ENCODE measurements at places on chromosomes 16 and 17. TPM values are rescaled to one million over a fixed set of nuclear protein-coding genes. Genes with fewer than 3 reads are reported as not detected.

Gene AATK
- total RNA-seq, result 0.50 TPM

Gene CIBAR2
- not detected for total RNA-seq

Gene HMOX2
- total RNA-seq, result 40.0 TPM

Gene GRAP
- total RNA-seq, result under 0.01 TPM

Gene GGT6
- total RNA-seq, result not detected

Gene MYH8
- total RNA-seq, result not detected

Gene KRT40
- not detected for total RNA-seq

Gene MAF
- total RNA-seq, result 27.7 TPM

Gene MT4
- total RNA-seq, result not detected

Gene IQCK
- total RNA-seq, result 4.6 TPM

Gene TP53TG3E
- total RNA-seq, result not detected

Gene CDH15
- 0.99 TPM for total RNA-seq

Gene ANKRD40CL
- not detected for total RNA-seq

Gene CHST6
- 0.26 TPM for total RNA-seq

Gene SERPINF2
- under 0.01 TPM for total RNA-seq

Gene KRTAP4-9
- total RNA-seq, result not detected

Gene ASGR1
- 0.66 TPM for total RNA-seq

Gene ALDH3A1
- total RNA-seq, result 0.17 TPM

Gene NAGLU
- total RNA-seq, result 22.3 TPM

Gene CCL18
- total RNA-seq, result not detected

Gene ZNF423
- total RNA-seq, result 0.17 TPM

Gene REXO5
- total RNA-seq, result 9.1 TPM

Gene KRT222
- total RNA-seq, result 0.33 TPM

Gene HBA2
- not detected for total RNA-seq

Gene MSLN
- not detected for total RNA-seq

Gene SNX20
- total RNA-seq, result not detected

Gene ASB16
- total RNA-seq, result 0.17 TPM

Gene NPW
- total RNA-seq, result 0.99 TPM

Gene ALG1
- 29.2 TPM for total RNA-seq

Gene BAIAP3
- total RNA-seq, result 0.26 TPM

Gene CD300C
- not detected for total RNA-seq

Gene GAS7
- total RNA-seq, result 2.6 TPM

Gene FTO
- total RNA-seq, result 42.9 TPM

Gene ELMO3
- 0.26 TPM for total RNA-seq
